Mammary epithelial cell (primary cell): ENCODE measurements at places on chromosomes 4 and X. TPM values are rescaled to one million over a fixed set of nuclear protein-coding genes. Genes with fewer than 3 reads are reported as not detected.

GRCh38 chr4:108301545-108302251 lies 133.0 kb upstream of the LEF1 start:
- DNase-seq: no peak

DNA sequence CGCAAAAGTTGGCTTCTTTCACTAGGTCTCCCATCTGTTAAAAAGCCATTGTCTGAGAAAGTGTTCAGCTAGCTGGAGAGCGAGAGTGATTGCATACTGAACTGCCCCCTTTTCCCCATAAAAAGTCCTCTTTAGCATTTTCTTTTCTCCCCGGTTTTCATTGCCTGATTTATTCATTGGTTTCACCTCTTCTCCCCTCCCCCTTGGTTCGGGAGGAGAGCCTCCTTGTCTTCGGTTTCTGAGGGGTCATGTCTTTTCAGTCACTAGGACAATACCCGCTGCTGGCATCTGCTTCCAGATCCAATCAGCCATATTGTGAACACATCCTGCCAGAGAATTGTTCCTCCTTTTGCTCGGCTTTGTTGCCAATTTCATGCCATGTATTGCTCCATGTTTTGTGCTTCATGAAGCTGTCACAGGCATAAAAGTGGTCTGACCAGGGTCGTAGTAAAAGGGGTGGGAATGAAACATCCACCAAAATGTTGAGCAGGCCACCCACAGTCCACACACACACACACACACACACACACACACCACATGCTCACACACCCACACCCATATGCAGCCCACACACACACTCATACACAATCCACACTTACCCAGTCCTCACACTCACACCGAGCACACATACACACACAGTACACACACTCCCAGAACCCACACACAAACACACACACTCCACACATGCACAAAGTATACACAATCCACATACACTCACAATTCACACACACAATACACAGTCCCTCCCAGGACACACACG lies 136.0 kb downstream of the NKX6-1 start:
- DNase-seq: no peak

OCRL gene
- polyA plus RNA-seq: 19.7 TPM

GLRB gene
- 1.2 TPM for polyA plus RNA-seq

- peak; percentile 28 for DNase-seq
These were observed 42.2 kb downstream of the TBCK start for GRCh38 chr4:106273831-106274230.

- no peak for DNase-seq
These were observed 436.0 kb upstream of the INTU start for GRCh38 chr4:127196655-127197352.

STPG2 gene
- 0.03 TPM for polyA plus RNA-seq

GRCh38 chr4:46441136-46441859 lies 51.4 kb upstream of the GABRA2 start:
- peak; percentile 26 for DNase-seq

GRCh38 chr4:85700362-85700761 lies 225.4 kb downstream of the ARHGAP24 start:
- no peak for DNase-seq

DNA sequence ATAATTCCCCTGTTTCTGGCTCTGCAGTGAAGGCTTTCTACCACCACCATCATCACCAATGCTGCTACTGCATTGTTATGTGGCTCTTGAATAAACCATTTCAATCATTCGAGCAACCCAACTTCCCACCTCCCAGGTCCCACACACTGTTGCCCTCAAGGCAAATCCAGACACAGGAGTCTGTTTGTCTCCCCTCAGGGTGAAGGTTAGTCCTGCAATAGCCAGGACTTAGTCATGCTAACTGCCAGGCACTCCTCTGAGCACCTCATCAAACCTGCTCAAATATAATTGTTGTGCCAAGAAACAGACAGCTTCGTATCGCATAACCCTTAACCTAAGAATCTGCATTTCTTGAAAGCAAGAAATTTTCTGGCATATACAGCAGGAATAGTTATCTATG lies 213.2 kb downstream of the KDR start:
- DNase-seq: peak; percentile 23
